ENCODE measurements at places on chromosomes 4 and X. TPM values are rescaled to one million over a fixed set of nuclear protein-coding genes. Genes with fewer than 3 reads are reported as not detected.

DNA sequence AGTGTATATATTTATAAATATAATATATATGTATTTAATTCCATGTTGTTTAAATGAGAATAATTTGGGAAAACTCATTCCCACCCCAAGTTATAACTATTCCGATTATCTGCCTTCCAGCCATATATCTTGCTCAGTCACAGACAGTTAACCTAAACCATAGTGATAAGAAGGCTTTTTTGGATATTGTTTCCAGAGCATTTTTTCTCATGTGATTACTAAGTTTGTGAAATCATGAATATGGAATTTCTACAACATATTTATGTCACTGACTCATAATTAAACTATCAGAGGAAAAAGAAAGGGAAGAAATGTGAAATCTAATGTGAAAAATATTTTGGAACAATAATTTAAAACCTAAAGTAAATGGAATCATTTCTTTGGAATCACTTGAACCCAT lies 1163.5 kb upstream of the PABPC4L start:
- H3K4me1 ChIP-seq = no peaks in the 10 kb centered on the region
- H3K36me3 ChIP-seq = no peaks in the 10 kb centered on the region
- H3K27me3 ChIP-seq = no peaks in the 10 kb centered on the region
- H3K4me3 ChIP-seq = no peak overlapping the region

GRCh38 chrX:1433646-1434357 lies 18.9 kb downstream of the ASMTL start:
- no peaks in the 10 kb centered on the region for H3K4me1 ChIP-seq
- DNase-seq = no peak
- H3K27me3 ChIP-seq = no peaks in the 10 kb centered on the region
- no peak overlapping the region for H3K27ac ChIP-seq
- no peaks in the 10 kb centered on the region for H3K36me3 ChIP-seq
- H3K4me3 ChIP-seq = no peak overlapping the region

DNA sequence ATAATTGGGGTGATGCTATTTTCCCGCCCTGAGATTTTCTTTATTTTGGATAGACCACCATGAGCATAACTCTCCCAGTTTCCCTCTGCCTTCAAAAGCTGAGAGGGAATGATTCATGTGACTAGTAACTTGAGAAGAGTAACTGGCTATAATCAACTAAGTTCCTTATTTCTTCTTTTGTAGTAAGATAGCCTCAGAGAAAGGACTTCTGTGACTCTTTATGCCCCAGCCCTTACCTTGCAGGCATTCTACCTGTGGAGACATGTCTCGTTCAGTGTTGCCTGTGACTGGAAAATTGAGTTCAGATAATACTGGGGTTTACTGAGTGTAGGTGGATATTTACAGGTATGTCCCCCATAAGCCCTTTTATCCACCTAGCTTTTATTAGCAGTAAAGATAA lies 715.4 kb upstream of the HS3ST1 start:
- H3K27ac ChIP-seq = no peak overlapping the region
- H3K4me3 ChIP-seq = no peak overlapping the region
- no peaks in the 10 kb centered on the region for H3K4me1 ChIP-seq
- H3K36me3 ChIP-seq = no peaks in the 10 kb centered on the region
- H3K27me3 ChIP-seq = no peaks in the 10 kb centered on the region

DNA sequence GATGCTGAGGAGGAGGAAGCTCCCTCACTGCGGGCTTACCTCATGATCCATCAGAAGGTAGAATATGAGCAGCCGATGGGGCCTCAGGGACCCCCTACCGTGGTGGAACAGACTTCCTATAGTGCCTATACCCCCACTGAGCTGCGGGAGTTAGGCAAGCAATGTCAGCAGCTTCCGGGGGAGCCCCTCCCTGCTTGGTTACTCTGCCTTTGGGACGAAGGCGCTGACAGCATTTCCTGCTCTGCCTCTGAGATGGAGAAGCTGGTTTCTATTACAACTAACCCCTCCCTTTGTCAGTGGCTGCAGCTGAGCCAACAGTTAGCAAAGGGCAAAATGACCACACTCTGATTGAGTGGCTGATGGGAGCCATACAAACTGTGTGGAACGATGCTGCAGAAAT lies 430.7 kb downstream of the IDS start:
- H3K27ac ChIP-seq = no peak overlapping the region
- DNase-seq = no peak
- no peaks in the 10 kb centered on the region for H3K27me3 ChIP-seq

GRCh38 chr4:139630991-139631390 lies 34.6 kb upstream of the MGST2 start:
- DNase-seq = no peak
- no peak overlapping the region for H3K4me3 ChIP-seq
- no peak overlapping the region for H3K27ac ChIP-seq
- H3K36me3 ChIP-seq = no peaks in the 10 kb centered on the region
- H3K27me3 ChIP-seq = no peaks in the 10 kb centered on the region
- peaks cover 9% of the 10 kb centered on the region for H3K4me1 ChIP-seq

- H3K4me1 ChIP-seq = peaks cover 14% of the 10 kb centered on the region
- H3K36me3 ChIP-seq = peaks cover 37% of the 10 kb centered on the region
- no peak overlapping the region for H3K4me3 ChIP-seq
- peak; percentile 96 for DNase-seq
- H3K27ac ChIP-seq = 0 out of 2 replicates have a peak overlapping the region, but pooled peaks have one; percentile 16
- no peaks in the 10 kb centered on the region for H3K27me3 ChIP-seq
These were observed 8.8 kb upstream of the LRRC66 start for GRCh38 chr4:52028970-52029369.

The POLN gene
- total RNA-seq = 0.26 TPM

The CWH43 gene
- total RNA-seq = 3.0 TPM

All from PC-3 (cell line).